ENCODE measurements at places on chromosomes 7 and 10.

GRCh38 chr10:77636967-77637531 is 559 bp downstream of the KCNMA1 start:
- DNase-seq: no peak

- no peak for DNase-seq
Measured at GRCh38 chr7:16265863-16266458, 155.4 kb downstream of the CRPPA start.

- DNase-seq: peak; percentile 12
Measured at GRCh38 chr7:148883266-148884048, 634 bp downstream of the EZH2 start.

GRCh38 chr7:26348234-26348851 is 56.7 kb downstream of the SNX10 start:
- no peak for DNase-seq

- no peak for DNase-seq
Measured at GRCh38 chr7:209906-210305, 17.5 kb downstream of the FAM20C start.

DNA sequence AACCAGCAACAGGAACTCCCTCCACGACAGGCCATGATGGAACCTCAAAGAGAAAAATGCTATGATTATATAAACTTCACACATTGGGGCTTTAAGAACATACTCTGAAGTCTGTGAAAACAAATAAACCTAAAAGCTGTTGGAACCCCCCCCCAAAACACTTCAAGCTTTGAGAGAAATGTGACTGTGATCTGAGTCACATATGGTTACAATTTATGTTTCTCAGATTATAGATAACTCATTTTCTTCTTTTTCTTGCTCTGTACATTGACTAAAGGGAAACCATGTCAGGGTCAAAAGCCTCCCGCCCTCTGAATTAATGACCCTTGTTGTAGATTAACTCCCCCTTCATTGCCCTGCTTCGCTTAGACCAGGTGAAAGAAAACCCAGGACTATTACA is 15.8 kb downstream of the VOPP1 start:
- DNase-seq: no peak

Data from activated CD4-positive, CD25-positive, alpha-beta regulatory T cell (primary cell).